Head of caudate nucleus (tissue), 42 donors: ENCODE measurements at places on chromosomes 1 and 21.

DNA sequence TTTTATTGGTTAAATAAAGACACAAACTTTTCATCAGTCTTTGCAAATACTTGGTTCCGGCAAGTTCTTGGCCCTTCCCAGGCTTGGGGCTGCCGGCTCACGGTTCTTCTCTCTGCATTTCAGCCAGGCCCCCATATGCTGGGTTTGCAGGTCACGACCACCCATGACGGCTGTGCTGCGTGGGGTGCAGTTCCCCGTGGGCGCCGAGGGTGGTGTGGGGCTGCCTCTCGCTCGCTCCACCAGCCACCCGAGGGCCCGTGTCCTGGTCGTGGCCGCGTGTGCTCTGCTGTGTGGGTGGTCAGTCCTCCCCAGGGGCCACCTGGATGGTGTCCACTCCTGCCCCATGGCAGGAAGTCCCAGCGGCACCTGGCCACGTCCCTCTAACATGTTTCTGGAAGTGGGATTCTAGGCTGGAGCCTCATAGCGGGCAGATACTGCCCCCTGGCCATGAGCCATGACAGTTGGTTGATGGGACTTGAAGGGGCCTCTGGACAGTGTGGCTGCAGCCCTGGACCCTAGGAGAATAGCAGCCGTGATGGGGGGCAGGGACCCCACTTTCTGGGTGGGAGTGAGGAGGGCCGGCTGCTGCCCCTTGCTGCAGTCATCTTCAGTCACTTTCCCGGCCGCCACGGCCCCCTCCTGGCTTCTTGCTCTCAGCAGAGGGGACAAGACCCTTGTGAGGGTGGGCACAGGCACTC is 46.3 kb downstream of the SKI start:
- DNase-seq = no peak

GRCh38 chr1:227949954-227950734 is 2.4 kb upstream of the WNT9A start:
- peak; percentile 10 for DNase-seq

DNA sequence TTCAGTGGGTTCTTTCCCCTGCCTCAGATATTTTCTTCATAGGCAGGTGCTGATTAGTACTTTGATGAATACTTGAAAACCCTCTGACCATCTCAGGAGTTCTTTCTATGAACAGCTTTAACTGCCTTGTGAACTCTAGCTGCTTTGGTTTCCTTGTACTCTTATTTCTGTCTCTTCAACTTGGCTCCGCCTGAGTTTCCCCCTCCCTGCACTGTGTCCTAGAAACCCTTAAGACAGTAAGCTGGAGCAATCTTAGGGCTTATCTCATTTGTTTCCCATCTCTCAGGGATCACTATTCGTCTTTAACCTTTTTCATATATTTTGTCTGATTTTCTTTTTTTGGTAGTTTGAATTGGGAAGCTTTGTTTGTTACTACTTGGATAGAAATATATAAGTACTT is 99.1 kb downstream of the PKN2 start:
- DNase-seq = no peak

DNA sequence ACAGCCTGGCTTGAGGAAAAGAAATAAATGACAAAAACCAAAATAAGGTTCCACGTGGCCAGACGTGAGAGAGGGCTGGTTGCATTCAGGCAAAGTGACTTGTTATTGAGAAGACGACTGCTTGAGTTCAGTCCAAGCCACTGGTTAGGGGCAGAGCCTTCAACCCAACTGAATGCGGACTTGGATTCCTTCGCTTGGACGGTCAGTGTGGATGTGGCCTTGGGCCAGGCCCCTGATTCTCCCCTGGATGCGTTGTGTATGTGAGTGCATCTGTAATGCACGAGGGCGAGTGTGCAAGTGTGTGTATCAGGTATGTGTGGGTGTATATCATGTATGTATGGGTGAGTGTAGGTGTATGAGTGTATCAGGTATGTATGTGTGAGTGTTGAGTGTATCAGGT is 1.9 kb downstream of the PLA2G2F start:
- no peak for DNase-seq

DNA sequence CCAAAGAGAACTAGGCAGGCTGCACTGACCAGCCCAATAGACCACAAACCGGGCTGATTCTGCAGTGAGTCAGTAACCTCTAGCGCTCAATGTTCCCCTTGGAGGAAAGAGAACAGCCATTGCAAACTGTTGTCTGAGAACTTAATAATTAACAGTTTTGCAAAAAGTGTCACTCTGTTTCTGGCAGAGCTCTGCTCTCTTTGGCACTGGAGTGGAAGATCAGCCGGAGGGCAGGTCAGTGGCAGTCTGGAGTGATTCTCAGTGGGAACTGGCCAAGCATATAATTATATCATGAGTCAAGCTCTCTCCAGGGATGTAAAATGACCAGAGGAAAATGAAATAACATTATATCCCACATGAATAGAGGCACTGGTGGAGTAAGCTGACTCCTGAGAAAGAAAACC is 238.3 kb downstream of the HLX start:
- no peak for DNase-seq

- no peak for DNase-seq
Measured at GRCh38 chr21:16667395-16667794, 845.4 kb upstream of the CXADR start.

DNA sequence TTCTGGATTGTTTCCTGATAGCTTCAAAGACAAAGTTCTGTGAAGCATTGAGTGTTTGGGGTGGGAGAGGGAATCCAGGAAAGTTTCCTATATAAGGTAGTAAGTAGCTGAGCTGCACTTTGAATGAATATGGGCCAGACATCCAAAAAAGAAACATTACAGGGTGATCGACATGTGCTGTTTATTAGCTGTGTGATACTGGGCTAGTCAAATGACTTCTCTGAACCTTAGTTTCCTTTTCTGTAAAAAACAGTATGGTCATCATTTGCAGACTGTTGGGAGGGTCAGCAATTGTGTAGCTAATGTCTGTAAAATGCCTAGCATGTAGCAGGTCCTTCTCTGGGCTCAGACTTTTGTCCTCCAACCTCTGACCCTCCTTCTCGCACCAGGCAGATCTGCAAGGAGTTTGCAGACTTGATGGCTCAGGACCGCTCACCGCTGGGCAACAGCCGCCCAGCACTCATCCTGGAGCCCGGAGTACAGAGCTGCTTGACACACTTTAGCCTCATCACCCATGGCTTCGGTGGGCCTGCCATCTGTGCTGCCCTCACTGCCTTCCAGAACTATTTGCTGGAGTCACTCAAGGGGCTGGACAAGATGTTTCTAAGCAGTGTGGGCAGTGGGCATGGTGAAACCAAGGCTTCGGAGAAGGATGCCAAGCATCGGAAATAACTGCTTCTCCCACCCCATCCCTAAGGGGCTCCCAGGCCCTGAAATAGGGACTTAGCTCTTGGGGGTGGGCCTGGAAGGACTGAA is 21.1 kb downstream of the TFAP2E start:
- DNase-seq = no peak

DNA sequence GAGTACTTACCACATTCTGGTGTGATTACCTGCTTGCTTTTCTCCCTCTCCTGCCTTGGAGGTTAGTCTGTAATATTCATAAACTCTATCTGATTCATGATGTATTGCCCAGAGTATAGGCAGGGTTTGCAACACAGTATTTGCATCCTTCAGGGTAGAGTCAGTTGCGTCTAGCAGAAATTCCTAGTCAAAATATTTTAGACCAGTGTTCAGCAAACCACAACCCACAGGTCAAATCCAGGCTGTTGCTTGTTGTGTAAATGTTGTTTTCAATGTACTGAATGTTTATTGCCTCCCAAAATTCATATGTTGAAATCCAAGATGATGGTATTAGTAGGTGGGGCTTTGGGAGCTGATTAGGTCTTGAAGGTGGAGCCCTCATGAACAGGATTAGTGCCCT is 82.9 kb downstream of the NGF start:
- DNase-seq = no peak

DNA sequence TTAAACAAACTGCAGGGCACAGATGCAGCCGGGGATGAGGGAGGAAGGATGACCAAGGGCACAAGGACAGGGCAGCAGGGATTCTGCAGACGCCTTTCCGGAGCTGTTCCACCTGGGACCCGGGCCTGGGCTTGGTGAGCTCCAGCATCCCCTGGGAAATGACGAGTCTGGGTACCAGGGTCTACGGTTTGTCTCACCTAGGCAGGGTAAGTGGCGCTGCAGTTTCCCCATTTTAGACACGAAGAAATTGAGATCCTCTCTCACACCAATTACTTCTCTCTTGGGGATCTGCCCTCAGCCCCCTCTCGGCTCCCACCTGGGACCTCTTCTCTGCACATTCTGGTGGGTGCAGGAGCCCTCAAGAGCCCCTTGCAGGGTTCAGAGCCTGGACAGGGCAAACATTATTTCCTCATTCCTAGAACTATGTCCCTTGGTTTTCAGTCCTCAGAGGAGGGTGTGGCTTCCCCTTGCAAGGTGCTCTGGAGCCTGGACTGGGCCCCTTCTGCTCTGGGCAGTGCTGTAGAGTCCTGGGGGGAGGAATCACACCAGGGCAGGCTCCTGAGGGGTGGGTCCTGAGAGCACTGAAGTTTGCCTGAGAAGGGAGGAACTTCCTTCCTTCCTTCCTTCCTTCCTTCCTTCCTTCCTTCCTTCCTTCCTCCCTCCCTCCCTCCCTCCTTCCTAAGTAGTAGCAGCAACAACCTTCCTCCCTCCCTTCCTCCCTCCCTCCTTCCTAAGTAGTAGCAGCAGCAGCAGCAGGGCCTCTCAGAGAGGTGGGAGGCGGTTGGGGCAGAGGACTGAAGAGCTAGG is 16.0 kb downstream of the RAP1GAP start:
- no peak for DNase-seq

DNA sequence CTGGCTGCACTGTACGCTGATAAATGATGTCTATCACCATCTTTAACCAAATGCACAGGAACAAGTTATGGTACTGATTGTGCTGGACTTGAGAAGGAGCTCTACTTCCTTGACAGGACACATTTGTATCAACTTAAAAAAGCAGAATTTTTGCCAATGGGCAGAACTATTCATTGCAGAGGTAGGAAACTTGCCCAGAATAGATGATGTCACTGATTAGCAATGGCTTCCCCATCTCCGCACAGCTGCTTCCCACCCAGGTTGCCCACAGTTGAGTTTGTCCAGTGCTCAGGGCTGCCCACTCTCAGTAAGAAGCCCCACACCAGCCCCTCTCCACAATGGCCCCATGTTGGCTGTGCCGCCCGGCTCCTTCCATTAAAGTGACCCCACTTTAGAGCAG is 33.4 kb downstream of the CAPN2 start:
- DNase-seq = no peak

- DNase-seq = no peak
Measured at GRCh38 chr1:71464016-71464415, 383.2 kb upstream of the ZRANB2 start.

DNA sequence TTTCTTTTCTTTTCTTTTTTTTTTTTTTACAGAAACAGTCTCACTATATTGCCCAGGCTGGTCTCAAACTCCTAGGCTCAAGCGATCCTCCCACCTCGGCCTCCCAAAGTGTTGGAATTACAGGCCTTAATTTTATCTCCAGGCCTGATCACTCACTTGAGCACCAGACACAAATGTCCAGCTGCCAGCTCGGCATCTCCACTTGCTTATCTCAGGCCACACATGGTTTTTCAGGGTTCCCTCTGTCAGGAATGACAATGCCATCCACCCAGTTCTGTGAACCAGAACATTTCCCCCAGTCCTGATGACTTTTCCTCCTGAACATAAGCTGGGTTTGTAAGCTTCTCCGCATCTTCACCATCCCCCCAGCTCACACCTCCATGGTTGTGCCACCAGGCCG is 44.6 kb upstream of the ZNF281 start:
- no peak for DNase-seq
